Type B pancreatic cell (in vitro differentiated cells): ENCODE measurements at places on chromosomes 3 and 15. TPM values are rescaled to one million over a fixed set of nuclear protein-coding genes. Genes with fewer than 3 reads are reported as not detected.

SPESP1 gene
- total RNA-seq, result not detected in 2 replicates

CP gene
- total RNA-seq, result 4.0 and 7.4 TPM in 2 replicates

TRIM71 gene
- total RNA-seq, result 11.2 and 26.5 TPM in 2 replicates

GRCh38 chr3:133843634-133844033 lies 38.0 kb downstream of the SRPRB start:
- H3K4me3 ChIP-seq, result no peak overlapping the region
- no peak overlapping the region for H3K27ac ChIP-seq
- H3K27me3 ChIP-seq, result no peaks in the 10 kb centered on the region

GRCh38 chr15:90789462-90789861 lies 72.3 kb downstream of the BLM start:
- H3K27me3 ChIP-seq, result no peaks in the 10 kb centered on the region
- H3K27ac ChIP-seq, result no peak overlapping the region
- peaks cover 4% of the 10 kb centered on the region for H3K36me3 ChIP-seq
- peaks cover 6% of the 10 kb centered on the region for H3K4me1 ChIP-seq

- no peak for DNase-seq
- H3K36me3 ChIP-seq, result peaks cover 14% of the 10 kb centered on the region
- H3K27me3 ChIP-seq, result no peaks in the 10 kb centered on the region
- H3K27ac ChIP-seq, result peak overlapping the region; percentile 32
- no peak overlapping the region for H3K4me3 ChIP-seq
- peaks cover 26% of the 10 kb centered on the region for H3K4me1 ChIP-seq
These were observed 58.1 kb downstream of the SLC6A6 start for GRCh38 chr3:14460342-14461005.

DNA sequence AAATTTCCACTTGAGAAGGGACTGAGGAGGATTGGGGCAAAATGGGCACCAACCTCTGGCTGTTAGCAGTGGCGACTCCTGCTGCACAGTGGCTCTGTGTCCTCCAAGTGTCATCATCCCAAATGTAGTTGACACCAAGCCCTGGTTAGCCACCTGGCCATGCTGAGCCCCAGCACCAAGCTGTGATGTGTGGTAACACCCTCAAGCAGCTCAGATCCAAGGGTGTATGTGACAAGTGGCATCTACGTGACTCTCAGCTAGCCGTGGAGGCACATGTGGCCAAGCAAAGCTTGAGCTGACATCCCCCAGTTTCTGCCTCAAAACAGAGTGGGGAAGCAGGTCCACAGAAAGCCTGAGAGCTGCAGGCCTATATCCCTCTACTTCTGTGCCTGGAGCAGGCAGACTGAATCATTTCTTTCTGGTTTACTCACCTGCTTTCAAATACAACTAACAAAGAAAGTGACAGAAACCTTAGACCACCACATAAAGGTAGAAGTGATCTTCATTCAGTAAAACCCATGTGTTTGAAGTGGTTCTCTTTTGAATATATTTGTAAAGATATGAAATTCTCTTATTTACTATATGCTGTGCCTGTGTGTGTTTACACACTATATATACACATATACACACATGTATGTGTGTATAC lies 40.0 kb downstream of the FOXP1 start:
- DNase-seq, result no peak
- no peak overlapping the region for H3K4me3 ChIP-seq
- no peak overlapping the region for H3K27ac ChIP-seq
- H3K27me3 ChIP-seq, result no peaks in the 10 kb centered on the region

GRCh38 chr3:186273586-186273985 lies 88.4 kb downstream of the DGKG start:
- no peak overlapping the region for H3K4me3 ChIP-seq
- H3K4me1 ChIP-seq, result no peaks in the 10 kb centered on the region
- no peaks in the 10 kb centered on the region for H3K36me3 ChIP-seq
- H3K27me3 ChIP-seq, result peaks cover 26% of the 10 kb centered on the region
- DNase-seq, result no peak
- H3K27ac ChIP-seq, result no peak overlapping the region
